ENCODE measurements at places on chromosomes 1 and 21. TPM values are rescaled to one million over a fixed set of nuclear protein-coding genes. Genes with fewer than 3 reads are reported as not detected.

FAM72C gene
- total RNA-seq, result 2.0 TPM

CNTN2 gene
- total RNA-seq, result not detected

DNA sequence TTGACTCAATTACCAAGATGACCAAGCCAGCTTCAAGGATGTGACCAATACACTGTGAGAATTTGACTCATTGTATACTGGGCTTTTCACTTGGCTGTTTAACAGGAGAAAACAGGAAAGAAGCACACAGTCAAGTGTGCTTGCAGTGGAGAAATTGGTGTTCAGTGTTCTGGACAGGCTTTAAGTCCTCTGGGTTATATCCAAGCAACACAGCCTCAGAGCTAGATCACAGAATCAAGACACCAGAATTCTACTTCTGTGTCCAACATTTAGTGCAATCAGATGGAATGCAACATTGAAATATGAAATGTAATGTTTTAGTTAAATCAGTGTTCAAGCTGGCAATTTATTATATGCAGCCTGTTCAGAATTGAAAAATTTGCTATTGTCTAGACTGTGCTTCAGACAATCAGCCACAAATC lies 694.4 kb downstream of the LTN1 start:
- DNase-seq, result no peak

DNA sequence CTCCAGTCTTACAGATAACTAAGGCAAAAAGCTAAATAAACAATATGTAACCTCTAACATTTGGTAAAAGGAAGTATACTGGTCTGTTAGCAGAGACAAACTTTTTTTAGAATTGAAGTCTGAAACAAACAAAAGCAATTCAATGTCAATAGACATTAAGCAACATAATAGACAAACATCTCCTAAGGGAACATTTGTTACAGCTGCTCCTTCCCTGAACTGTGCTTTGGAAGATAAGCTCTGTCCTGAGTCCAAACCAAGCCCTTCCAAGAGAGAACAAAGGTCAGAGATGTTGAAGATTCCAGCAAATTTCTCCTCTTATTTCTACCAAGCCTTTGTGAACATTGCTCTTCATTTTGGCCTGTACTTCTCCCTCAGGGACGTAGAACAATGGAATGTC lies 25.3 kb downstream of the FMO2 start:
- DNase-seq, result no peak

NUAK2 gene
- total RNA-seq, result 5.6 TPM

SYCP1 gene
- not detected for total RNA-seq

RPTN gene
- not detected for total RNA-seq

DNA sequence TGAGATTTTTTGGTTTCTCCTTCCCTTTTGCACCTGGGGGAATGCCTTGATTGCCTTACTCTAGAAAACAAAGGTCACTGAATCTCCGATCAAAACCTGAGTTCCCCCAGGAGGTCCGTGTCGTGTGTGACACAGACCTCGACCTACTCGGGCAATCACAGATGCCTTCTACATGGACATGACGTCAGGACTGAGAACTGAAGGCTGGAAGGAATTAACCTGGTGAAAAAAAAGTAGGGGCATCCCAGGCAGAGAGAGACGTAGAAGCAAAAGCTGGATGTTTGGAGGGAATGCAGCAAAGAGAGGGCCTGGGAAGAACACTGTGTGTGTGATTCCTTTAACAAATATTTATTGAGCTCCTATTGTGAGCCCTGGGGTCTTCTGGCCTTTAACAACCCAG lies 178.0 kb downstream of the PRDM2 start:
- DNase-seq, result no peak

DNA sequence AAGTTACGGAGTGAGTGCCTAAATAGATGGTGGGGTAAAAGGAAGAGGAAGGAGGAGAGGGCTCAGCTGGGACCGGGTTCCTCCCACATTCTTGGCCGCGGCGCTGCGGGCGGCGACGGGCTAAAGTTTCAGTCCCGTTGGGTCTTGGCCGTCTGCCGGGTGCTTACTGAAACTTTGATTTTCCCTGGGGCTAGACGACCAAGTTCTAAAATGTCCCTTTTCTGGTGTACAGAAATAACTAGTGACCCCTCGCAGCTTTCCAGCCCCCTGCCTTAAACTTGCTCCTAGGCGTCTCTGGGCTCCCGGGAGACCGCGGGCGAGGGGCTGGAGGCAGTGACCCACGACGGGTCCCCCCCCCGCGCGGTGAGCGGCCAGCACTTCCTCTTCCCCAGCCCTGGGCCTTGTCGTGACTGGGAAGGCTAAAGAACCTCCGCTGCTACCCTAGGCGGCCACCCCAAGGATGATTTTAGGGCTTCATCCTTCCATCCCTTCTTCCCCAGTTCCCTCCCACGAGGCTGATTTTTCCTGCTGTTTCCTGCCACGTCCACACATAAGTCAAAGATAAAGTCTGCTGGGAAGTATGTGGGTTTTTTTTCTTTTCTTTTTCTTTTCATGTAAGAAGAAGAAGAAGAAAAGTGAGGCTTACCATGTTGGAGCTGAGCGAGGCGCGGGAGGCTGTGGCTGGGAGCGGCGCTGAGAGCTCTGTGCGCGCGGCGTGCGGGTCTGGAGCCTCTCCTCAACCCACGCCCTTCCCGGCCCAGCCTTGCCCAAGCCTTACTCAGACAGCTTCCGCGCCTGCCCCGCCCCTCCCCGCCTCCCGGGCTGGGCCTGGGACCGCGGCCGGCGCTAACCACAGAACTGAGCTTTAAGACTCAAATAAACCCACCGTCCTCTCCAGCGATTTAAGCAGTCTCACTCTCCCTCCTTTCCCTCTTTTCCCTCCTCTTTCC lies at the start of gene S100A11:
S100A11 (minus strand) TSS at position 738 of the 950 bp plus-strand sequence; CDS start at position 649, 89 bp downstream.
- DNase-seq, result peak; percentile 53

DNA sequence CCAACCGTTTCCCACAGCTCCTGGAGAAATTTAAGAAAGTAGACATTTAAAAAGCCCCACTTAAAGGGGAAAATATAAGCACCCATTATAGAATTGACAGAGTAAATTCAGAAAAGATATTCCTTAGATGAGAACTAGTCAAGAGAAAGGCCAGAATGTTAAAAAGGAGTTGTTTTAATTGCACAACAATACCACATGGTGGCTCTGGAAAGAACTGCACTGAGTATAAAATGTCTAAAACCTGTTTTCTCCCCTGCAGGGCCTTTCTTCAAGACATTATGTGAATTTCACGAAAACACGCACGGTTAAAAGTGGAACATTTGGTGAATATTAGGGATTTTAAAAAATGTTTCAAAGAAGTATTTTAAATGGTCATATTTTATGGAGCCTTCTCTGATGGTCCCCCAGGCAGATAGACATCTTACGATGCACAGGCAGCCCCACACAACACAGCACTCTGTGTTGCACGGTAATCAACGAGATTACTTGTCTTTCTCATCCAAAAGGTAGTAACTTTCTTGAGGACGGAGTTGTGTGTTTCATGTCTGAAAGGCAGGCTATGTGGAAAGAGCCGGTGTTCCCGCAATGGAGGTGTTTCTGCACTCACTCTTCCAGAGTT lies 101.9 kb downstream of the PRRX1 start:
- DNase-seq, result no peak

ATP1A2 gene
- 0.11 TPM for total RNA-seq

GRCh38 chr1:186194107-186194756 lies 180.8 kb downstream of the TPR start:
- DNase-seq, result no peak

GRCh38 chr1:17282836-17283235 lies 25.2 kb upstream of the PADI4 start:
- no peak for DNase-seq

C8A gene
- 0.77 TPM for total RNA-seq

GRCh38 chr1:113980110-113980509 lies 836 bp downstream of the OLFML3 start:
- DNase-seq, result no peak

LIN28A gene
- total RNA-seq, result 80.2 TPM

DNA sequence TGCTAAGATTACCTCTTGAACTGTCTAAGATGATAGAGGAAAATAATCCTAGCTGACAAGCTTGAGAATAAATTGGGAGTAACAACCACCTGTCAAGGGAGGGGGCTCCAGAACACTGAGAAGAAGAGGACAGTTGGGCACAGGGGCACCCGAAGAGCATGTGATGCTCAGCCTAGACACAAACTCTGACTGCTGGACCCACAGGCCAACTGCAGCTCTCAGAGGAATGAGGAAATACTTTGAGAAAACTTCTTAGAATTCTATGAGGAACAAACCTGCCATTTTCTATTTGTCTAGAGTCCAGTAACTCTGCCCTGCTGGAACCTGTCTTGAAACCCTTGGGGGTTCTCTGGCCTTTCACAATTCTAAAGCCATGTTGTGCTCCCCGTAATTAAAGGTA lies 124.1 kb upstream of the KCNK2 start:
- DNase-seq, result no peak

TRNP1 gene
- 48.8 TPM for total RNA-seq

- DNase-seq, result no peak
These were observed 289.6 kb upstream of the PROX1 start for GRCh38 chr1:213698092-213698702.

DNA sequence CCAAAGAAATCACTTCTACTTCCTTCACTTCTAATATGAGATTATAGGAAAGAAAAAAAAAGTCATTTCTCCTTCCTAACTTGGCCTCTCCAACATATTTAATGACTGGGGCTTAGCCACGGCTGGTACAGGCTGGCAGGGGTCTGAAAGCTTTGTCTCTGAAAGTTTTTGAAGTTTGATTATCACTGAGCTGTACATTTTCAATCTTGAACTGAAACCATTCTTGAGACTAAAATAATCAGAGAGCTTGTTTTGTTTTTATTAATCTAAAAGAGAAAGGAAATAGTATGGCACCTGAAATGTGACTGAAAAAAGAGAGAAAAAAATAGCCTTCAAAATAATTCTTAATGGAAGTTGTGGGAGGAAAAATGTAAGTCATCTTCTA lies 3.8 kb upstream of the KRTAP19-8 start:
- DNase-seq, result no peak

All from progenitor cell of endocrine pancreas (in vitro differentiated cells).